ENCODE measurements at places on chromosomes 16 and 17.
A peak's percentile ranks its signal among the peaks of the same experiment; 100 is the strongest.

GRCh38 chr16:15880434-15881308 is 7.7 kb downstream of the CEP20 start:
- no peak for DNase-seq

DNA sequence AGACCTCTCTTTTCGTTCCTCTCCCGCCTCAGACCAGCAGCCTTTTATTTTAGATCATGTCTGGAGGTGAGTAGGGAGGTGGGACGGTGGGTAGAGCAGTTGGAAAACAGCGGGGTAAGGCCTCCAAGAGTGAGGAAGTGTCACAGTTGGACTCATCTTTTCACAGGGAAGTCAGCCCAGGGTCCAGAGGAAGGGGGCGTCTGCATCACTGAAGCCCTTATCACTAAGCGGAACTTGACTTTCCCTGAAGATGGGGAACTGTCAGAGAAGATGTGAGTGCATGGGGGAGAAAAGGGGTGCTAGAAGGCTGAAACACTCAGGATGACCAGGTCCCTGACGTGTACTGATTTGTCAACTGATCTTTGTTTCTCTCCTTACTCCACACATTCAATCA is 461 bp downstream of the LRRC46 start:
- DNase-seq: no peak

DNA sequence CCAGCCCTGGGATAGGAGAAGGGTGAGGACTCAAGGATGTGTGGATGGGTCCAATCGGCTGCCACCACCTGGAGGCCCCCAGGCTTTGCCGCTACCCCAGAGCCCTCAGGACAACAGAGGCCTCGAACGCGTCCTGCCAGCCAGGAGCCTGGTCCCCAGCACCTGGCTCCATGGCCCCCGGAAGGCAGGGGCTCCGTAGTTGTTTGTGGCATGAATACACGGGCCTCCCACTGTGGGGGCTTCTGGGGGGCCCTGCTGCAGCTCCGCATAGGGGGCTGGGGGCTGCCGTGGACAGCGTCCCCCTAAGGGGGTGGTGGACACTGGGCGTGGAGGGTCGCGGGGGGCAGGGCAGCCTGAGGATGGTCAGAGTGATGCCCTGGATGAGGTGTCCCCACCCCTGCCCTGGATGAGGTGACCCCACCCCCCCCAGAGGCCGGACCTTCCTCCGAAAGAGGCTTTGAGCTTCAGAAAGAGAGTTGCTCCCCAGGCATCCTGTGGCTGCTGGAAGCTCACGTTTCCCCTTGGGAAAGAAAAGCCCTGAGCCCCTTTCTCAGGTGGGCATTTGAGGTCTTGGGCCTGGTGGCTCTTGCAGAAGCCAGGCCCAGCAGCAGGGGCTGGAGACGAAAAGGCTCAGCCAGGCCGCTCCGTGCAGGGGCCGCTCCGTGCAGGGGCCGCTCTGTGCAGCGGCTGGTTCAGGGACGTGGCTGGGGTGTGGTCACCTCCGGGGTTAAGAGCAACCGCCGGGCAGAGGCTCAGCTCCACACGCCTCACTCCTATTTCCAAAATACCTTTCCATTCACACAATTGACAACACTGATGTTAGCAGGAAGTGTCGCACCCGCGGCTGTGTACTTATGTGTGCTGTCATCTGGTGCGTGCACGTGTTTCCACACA is 40.3 kb upstream of the GNG13 start:
- no peak for DNase-seq

DNA sequence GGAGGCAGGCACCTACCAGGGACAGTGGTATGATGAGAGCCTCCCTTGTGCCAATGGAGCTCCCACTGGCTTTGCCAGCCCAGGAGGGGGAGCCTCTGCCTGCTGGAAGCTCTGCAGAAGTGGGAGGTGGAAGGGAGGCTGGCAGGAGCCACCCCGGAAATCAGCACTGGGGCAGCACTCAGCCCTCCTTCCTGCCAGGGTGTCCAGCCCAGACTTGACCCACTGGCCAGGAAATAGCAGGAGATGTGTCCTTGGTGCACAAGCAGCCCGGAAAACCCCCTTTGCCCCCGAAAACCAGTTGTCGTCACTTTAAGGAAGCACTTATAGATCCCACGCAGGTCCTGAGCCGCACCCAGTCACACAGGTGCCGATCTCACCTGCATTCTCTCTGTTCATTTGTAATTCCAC is 49.3 kb upstream of the CACNG4 start:
- no peak for DNase-seq

DNA sequence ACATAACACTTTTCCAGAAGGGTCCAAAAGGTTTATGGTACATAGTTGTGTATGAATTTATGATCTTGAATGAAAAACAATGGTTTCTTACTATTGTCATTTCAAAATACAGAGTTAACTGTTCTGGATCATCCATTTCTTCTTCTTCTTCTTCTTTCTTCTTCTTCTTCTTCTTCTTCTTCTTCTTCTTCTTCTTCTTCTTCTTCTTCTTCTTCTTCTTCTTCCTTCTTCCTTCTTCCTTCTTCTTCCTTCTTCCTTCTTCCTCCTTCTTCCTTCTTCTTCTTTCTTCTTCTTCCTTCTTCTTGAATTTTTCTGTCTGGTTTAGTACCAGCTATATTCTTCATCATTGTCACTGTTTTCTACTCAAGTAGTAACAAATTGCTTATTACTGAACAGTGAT is 47.8 kb downstream of the TNRC6C start:
- DNase-seq: no peak

DNA sequence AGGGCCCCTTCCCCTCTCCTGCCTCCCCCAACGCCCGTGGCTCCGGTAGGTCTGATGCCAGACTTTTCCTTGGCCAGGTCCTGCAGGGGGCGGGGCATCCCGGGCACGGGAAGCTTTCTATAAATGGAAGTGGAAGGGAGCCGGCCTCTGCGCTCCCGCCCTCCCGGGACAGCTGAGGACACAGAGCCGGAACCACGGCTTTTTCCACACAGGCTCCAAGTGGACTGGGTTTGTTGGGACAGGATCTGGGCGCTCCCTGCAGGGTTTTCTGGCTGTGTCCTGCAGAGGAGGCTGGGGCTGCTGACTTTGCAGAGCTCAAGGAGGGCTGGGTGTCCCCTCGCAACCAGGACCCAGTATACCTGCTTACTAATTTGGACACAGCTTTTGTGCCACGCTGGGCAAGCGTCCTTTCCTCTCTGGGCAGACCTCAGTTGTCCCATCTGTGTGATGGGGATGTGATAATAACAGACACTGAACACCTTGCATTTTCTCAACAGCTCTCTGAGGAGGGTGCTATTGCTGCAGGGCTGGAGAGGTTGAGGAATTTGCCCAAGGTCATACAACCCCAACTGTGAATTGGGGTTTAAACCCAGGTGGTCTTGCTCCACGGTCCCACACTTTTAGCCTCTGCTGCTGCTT is 1.8 kb downstream of the TNS4 start:
- DNase-seq: no peak

DNA sequence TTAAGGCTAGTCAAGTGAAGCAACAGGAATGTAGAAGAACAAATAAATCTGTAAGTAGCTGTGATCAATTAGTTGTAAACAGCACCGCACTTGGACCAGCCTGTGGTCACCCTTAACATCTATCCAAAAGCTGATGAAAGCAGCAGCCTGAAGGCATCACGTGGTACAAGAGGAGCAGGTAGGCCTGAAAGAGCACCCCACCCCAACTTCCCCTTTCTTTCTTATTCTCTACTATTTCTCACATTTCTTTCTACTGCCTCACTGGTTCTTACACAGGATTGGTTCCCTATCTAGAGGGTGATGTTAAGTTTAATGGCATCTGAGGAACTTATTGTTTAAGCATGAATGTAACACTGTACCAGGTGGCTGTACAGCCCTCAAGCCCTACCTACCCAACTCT is 42.6 kb upstream of the CLEC18B start:
- peak; percentile 79 for DNase-seq

- DNase-seq: no peak
Observed at GRCh38 chr16:46763147-46763546, 15.0 kb upstream of the MYLK3 start.

- DNase-seq: no peak
Observed at GRCh38 chr16:4339909-4340308, 11.2 kb downstream of the PAM16 start.

GRCh38 chr17:82330322-82331239 is 3.0 kb downstream of the SECTM1 start:
- DNase-seq: no peak

- peak; percentile 98 for DNase-seq
Observed at GRCh38 chr16:31459687-31460581, 633 bp downstream of the ARMC5 start.

- DNase-seq: no peak
Observed at GRCh38 chr17:81843713-81844326, 9.0 kb upstream of the PPP1R27 start.

DNA sequence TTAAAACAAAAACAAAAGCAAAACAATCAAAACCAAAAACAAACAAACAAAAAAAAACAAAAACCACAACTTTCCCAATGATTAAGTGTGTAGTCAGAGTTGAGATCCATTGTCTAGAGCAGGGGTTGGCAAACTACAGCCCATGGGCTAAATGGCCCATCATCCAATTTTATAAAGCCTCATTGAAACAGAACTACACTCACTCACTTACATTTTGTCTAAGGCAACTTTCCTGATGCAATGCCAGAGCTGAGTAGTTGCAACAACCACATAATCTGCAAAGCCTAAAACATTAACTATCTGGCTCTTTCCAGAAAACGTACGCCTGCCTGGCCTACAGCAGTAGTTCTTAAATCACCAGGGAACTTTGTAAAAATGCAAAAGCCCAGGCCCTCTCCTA is 124.1 kb downstream of the SOX9 start:
- no peak for DNase-seq

GRCh38 chr17:48960834-48961515 is 7.4 kb downstream of the GIP start:
- DNase-seq: no peak

DNA sequence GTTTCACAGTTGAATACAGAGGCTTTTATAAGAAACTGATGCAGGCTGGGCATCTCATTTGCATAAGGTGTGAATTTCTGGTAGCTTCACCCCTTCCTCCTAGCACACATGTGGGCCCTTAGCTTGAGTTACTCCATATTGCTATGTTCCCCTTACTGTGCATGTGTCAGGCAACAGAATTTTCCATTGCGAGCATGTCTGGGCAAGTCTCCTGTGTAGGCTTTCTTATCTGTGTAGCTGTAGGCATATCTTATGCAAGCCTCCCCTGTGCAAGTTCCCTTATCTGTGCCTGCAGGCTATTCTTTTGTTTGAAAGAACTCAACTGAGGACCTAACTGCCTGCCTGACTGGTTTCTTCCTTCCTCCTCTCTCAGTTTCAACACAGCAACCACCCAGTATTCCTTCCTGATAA is 597.4 kb upstream of the CDH5 start:
- no peak for DNase-seq

DNA sequence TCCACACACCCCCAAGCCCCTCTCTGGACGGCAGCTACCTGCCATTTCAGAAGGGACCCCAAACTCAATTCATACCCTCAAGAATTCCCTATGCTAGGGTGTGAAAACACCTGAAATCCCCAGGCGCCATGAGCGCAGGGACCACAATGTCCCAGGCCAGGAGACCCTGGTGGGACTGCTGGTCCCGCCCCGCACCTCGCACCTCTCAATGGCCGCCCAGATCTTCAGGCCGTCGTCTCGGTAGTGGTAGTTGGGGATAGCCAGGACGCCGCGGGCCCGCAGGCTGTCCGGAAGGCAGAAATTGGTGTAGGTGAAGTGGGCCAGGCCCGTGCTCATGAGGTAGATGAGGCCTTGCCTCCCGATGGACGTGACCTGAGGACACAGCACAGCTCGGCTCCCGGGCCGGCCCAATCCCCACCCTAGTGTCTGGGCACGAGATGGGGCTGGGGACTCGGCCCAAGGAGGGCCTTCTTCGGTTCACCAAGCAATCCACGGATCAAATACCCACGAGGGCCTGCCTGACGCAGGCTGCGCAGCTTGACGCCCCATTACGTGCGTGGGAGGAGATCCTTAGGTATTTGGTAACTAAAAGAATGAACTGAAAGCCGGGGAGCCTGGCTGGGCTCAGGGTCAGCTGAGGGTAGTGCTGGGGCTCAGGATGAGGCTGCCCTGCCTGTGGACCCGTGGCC is 9.2 kb downstream of the ALOXE3 start:
- no peak for DNase-seq

DNA sequence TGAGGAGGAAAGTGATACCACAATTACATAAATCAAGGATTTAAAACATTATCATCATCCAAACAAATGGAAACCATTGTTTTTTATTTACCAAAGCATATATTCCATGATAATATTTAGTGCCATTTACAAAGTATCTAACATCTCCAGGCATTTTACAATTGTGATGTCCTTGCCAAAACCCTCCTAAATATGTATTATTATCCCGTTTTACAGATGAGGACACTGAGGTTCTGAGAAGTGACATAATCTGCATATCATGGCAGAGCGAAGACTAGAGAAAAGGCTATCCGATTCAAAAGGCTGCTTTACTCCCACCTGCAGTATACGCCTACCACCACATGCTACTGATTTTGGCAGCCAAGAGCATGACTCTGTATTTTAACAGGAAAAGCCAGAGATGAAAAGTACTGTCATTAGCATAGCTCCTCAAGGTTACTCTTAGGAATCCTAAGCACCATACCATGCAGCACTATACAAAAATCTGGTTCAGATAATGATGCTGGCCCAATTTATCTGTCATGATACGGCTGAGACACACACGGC is 301.4 kb downstream of the CA10 start:
- DNase-seq: no peak
